Iris pigment epithelial cell (primary cell): ENCODE measurements at places on chromosomes 5 and 9.

DNA sequence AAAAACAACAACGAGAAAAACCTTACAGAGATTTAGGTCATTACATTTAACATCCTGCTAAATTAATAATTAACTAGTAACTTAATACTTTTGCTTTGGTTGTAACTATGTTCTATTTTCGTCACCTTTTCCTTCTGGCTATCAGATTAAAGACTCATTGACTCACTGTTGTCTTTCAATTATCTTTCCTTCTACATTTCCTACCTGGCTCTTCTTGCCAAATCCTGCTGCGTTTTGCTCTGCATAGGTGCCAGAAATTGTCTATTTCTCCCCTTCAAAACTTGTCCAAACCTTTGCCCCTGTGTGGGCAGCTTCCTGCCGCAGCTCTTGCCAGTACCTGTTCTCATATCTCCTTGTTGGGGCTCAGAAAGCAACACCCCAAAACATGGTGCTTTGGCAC is 235.5 kb upstream of the ZNF608 start:
- DNase-seq: no peak

DNA sequence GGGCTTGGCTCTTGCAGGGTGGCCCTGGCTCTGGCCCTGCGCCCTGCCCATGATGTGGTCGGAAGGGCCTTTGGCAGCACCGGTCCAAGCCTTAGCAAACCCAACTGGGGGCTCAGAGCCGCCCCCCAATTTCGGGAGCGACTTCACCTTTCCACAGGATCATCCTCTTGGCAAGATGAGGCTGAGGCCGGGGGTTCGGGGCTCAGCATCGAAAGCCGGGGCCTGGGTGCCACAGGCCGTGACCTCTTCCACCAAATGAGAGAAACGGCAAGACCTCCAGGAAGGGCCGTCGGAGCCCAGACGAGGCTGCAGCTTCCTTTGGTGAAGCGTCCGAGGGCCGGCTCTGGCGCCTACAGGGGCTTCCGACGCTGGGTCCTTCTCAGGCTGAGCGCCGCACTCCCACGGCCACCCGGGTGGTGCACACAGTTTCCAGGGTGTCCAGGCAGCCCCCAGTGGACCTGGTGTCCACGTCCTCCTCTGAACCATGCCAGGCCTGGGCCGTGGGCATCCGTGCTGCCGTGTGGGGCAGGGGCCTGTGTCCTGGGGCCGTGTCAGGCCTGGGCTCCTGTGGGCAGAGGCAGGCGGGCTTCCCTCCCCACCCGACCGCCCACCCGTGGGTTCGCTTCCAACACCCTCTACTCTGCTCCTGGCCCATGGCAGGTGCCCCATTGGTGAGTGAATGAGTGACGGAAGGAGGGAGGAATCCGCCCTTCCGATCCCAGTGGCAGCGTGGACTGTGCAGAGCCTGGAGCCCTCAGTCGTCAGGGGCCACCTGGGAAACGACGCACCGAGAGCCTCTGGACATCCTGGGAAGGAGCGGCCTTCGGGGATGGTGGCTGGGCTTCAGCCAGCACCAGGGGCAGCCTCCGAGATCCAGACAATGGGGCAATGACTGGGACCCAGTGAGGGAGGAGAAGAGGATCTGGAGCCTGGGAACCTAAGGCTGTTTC is 5.2 kb upstream of the AGPAT2 start:
- DNase-seq: no peak

DNA sequence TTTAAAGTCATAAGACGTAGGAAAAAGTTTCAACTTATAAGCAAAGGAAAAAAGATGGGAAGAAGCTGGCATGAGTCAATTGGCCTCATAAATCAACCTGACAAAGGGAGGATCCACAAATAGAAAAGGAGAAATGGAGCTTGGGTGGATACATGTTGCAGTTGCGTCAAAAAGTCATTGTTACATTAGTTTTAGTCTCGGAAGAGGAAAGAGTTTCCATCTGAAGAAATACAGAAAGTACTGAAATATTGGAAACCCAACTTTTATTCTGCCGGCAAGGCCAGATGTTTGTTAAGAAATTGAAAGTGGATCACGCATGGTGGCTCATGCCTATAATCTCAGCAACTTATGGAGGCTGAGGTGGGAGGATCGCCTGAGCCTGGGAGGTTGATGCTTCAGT is 11.3 kb upstream of the TIMD4 start:
- no peak for DNase-seq

DNA sequence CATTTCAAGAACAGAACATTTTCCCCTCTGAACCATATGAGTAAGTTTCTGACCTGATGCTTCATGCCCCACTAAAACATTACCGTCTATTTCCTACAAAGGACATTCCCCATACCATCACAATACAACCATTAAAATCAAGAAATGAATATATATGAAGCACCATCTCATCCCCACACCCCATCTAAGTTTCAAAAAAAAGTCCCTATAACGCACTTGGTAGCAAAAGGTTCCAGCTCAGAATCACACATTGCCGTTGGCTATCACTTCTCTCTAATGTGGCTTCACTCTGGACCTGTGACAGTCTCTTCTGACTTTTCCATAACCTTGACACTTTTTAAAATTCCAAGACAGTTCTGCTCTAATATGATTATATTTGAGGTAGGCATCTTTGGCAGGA is 5.9 kb downstream of the EMB start:
- no peak for DNase-seq

DNA sequence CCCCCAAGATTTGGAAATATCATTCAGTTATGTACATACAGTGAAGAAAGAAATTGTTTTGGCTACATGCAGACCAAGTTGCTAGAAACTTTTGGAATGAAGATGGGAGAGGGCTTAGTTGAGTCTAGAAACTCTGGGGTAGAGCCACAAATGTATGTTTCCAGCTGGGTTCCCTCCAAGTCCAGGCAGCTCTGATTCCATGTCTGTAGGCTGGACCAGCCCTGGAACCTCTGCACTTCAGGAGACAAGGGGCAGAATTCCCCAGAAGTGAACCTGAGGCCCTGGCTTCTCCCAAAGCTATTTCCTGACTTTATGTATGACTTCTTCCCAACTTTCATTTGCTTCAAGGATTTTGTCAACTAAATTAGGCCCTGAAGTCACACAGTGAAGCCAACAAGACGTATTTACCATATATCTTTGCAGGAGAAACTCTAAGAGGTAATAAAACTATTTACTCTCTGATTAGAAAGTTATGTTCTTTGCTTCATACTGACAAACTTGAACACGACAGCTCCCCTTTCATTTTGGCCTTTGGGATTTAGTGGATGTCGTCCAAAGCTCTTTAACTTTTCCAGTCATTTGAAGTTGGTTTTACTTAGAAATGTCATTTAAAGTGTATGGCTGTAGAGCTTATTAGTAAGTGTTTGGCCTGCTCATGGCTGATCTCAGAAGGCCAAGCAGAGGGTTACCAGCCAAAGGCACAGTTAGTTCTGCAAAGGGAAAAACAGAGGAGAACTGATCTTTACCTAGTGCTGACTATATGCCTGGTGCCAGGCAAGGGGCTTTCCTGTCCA is 152.0 kb upstream of the SLC28A3 start:
- no peak for DNase-seq

GRCh38 chr5:17289681-17290539 is 72.5 kb downstream of the BASP1 start:
- DNase-seq: peak; percentile 46
